ENCODE measurements at places on chromosomes 3 and 15.

DNA sequence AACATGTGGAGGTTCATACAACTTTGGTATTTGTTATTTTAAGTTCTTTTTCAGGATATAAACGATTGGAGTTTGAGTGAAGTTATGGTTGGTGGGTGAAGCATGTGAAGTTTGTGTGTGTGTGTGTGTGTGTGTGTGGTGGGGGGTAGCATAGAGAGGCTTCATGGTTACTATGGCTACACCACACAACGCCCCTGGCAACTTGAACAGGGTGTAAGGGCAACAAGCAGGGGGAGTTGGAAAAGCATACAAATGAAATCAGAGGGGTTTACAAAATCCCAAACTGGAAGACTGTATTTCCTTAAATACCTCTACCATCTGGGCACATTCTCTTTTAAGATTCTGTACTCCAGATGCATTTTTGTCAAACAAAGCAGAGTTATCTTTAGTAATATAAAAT is 207.5 kb downstream of the SV2B start:
- H3K4me3 ChIP-seq, result no peak overlapping the region
- peaks cover 1% of the 10 kb centered on the region for H3K4me1 ChIP-seq

DNA sequence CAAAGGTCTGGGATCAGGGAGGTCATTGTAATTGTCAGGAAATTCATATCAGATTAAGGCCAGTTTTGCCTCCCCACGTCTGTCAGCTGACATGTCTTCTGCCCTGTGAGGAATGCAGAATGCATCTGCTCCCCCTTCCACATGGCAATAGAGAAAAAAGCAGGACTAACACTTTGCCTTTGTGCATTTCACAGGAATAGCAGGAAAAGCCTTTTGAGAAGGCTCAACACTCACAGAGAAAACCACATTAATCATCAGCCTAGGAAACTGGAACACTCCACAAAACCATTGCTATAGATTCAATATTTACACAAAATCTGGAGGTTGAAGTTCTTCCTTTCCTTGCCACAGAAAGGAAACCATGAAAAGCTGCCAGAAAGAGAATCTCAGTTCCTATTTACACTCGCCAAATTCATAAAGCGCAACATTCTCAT is 165.2 kb upstream of the HES1 start:
- DNase-seq, result no peak
- peaks cover 47% of the 10 kb centered on the region for H3K4me1 ChIP-seq
- peak overlapping the region; percentile 45 for H3K27ac ChIP-seq
- H3K4me3 ChIP-seq, result no peak overlapping the region
- peaks cover 5% of the 10 kb centered on the region for H3K27me3 ChIP-seq
- H3K36me3 ChIP-seq, result no peaks in the 10 kb centered on the region

DNA sequence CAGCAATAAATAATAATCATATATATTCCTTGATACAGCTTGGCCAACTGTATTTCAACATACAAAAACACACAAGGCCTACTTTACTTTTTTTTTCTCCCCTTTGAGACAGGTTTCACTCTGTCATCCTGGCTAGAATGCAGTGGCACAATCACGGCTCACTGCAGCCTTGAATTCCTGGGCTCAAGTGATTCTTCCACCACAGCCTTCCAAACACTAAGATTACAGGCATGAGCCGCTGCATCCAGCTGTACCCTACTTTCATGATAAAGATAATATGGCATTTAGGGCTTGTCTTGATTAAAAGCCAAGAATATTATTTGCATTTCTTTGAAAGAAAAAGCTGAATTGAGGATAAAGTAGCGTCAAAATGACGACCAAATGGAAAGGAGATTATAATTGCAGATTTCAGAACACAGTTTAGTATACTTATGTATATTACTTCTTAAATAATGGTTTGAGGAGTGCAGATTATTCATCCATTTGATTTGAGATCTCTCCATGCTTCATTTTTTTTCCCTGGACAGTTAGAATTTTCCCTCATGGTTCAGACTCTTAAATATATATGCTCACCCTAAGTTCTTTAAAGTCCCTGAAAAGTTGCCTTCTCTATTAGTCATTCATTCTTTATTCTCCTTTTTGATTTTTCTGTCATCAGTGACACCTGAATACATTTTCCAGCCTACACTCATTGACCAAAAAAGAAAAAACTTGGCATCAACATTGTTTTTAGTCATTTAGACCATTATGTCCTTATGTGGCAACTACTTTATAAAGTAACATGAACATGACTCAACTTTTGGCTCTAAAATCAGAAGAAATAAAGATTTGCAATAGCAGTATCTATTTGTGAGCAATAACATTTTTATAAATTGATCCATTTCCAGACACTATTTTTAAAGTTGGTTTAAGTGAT is 48.5 kb upstream of the MLF1 start:
- no peaks in the 10 kb centered on the region for H3K27me3 ChIP-seq
- no peak overlapping the region for H3K4me3 ChIP-seq
- no peaks in the 10 kb centered on the region for H3K4me1 ChIP-seq
- no peak for DNase-seq

DNA sequence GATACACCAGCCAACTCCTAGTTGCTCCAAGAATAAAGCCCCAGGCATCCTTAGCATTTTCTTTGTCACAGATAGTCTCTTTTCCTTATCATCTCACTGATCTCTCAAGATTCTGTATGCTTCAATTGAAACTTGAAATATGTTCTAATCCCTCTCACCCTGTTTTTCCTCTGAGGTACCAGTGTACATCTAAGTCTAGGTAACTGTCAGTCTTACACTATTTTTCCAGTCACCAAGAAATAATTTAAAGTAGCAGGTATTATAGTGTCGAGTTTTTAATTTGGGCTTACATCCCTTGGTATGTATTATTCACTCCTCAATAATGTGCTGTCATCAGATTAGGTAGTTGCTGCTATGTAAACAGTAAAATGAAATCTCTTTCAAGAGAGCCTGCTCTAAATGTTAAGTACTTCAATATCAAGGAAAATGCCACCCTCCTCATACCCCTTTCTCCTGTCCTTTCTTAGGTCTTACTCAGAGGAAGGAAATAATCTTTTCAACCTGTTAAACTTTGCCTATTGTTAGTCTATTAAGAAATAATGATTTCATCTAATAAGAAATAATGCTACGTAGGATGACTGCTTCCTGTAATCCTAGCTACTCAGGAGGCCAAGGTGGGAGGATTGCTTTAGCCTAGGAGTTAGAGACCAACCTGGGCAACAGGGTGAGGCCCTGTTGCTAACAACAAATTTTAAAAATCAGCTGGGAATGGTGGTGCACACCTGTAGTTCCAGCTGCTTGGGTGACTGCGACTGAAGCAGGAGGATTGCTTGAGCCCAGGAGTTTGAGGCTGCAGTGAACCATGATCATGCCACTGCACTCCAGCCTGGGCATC is 39.8 kb downstream of the TSC22D2 start:
- DNase-seq, result no peak
- H3K4me3 ChIP-seq, result no peak overlapping the region
- peaks cover 5% of the 10 kb centered on the region for H3K36me3 ChIP-seq
- H3K27ac ChIP-seq, result no peak overlapping the region
- H3K27me3 ChIP-seq, result no peaks in the 10 kb centered on the region
- H3K4me1 ChIP-seq, result peaks cover 19% of the 10 kb centered on the region

DNA sequence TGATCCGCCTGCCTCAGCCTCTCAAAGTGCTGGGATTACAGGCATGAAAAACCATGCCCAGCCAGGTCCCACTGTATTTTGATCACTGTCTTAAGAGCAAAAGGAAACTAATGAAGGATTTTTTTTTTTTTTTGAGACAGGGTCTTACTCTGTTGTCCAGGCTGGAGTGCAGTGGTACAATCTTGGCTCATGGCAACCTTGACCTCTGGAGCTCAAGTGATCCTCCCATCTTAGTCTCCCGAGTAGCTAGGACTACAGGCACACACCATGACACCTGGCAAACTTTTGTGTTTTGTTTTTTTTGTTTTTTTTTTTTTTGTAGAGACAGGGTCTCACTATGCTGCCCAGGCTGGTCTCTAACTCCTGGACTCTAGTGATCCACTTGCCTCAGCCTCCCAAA is 6.4 kb downstream of the EMC3 start:
- H3K4me3 ChIP-seq, result no peak overlapping the region
- H3K27ac ChIP-seq, result no peak overlapping the region
- no peaks in the 10 kb centered on the region for H3K4me1 ChIP-seq
- H3K27me3 ChIP-seq, result no peaks in the 10 kb centered on the region
- DNase-seq, result no peak

DNA sequence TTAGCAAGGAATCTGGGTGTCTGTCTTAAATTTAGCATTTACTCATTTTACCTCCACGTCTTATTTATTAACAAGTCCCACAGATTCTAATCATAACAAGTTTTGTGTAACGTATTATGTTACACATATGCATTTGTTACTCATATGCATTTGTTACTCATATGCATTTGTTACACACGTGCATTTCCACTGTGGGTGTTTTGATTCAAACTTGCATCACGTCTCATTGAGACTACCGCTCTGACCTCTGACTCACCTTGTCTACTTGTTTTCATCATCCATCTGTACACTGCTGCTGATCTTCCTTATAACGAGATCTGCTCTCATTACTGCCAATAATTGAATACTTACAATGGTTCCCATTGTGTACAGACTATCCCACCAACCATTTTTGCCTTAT is 1141.4 kb downstream of the TBL1XR1 start:
- no peaks in the 10 kb centered on the region for H3K4me1 ChIP-seq
- no peak overlapping the region for H3K27ac ChIP-seq
- H3K27me3 ChIP-seq, result no peaks in the 10 kb centered on the region
- DNase-seq, result no peak
- no peak overlapping the region for H3K4me3 ChIP-seq

DNA sequence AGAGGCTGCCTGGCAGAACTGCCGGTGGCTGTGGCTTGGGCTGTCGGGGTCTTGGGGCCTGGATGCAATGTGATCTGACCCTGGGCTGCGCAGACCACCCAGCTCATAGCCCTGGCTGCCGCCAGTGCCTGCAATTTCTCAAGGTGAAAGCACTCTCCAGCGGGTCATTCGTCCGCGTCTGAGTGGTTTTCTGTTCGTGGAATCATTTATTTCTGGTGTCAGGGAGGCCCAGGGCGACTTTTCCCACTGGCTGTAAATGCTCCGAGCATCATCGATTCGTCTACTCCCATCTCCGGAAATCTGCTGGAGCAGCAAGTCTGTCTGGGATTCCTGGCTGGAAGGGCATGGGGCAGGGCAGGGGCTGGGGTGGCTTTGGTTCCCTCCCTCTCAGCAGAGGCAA is 40.6 kb upstream of the ADPGK start:
- H3K4me1 ChIP-seq, result no peaks in the 10 kb centered on the region
- H3K27ac ChIP-seq, result no peak overlapping the region
- H3K4me3 ChIP-seq, result no peak overlapping the region
- no peak for DNase-seq

DNA sequence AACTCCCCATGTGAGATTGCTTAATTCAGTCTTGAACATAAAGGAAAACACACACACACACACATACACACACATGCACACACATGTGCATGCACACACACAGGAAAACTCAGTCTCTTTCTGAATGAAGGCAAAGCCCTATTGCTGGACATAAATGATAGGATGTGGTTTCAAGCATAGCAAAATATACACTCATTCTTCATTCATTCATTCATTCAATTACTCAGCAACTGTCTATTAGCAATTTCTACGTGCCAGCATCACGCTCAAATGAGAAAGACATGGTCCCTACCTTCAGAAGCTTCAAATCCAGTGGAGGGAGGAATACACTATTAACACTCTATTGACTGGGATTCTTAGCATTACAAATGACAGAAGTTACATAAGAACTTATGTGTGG is 41.8 kb upstream of the UBE2E2 start:
- no peak overlapping the region for H3K27ac ChIP-seq
- no peaks in the 10 kb centered on the region for H3K27me3 ChIP-seq
- H3K36me3 ChIP-seq, result no peaks in the 10 kb centered on the region
- DNase-seq, result no peak

- DNase-seq, result no peak
- no peak overlapping the region for H3K4me3 ChIP-seq
- no peaks in the 10 kb centered on the region for H3K27me3 ChIP-seq
- peaks cover 8% of the 10 kb centered on the region for H3K36me3 ChIP-seq
- H3K4me1 ChIP-seq, result no peaks in the 10 kb centered on the region
These were observed 33.0 kb upstream of the SLC12A8 start for GRCh38 chr3:125245521-125245920.

- no peak overlapping the region for H3K27ac ChIP-seq
- DNase-seq, result no peak
- no peak overlapping the region for H3K4me3 ChIP-seq
- no peaks in the 10 kb centered on the region for H3K27me3 ChIP-seq
- peaks cover 3% of the 10 kb centered on the region for H3K36me3 ChIP-seq
These were observed 24.5 kb downstream of the MAP2K1 start for GRCh38 chr15:66411190-66411589.

DNA sequence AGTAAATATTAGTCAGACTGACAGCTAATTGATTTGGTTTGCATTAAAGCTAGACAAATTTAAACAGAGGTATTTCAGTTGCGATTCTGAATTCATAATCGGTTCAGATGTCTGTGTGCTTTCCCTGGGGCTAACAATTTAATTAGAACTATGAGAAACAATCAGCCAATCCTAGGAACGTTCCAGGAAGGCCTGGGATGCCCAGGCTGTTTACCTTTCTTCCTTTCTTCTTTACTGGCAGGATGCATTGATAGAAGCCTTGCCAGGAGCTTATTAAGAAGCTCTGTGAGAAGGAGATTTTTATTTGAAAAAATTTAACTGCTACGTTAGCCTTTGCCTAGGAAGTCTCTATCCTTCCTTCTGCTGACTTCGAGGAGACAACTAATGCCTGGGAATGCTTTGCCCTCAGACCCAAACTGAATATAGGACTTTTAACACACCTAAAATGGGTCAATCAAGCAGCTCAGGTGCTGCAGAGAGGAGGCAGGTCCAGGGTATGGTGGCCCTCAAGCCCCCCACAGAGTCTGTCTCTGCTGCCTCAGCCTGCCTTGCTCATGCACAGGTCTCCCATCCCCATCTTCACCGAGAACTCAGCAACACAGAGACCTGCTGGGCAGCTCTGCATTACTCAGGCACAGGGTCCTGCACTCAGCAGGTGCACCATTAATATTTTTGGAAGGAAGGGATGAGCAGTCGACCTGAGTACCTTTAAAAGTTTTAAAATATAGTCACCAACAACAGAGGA is 48.5 kb downstream of the PCSK6 start:
- no peak overlapping the region for H3K4me3 ChIP-seq
- peaks cover 20% of the 10 kb centered on the region for H3K4me1 ChIP-seq
- no peak for DNase-seq
- peaks cover 2% of the 10 kb centered on the region for H3K27me3 ChIP-seq
- no peaks in the 10 kb centered on the region for H3K36me3 ChIP-seq

DNA sequence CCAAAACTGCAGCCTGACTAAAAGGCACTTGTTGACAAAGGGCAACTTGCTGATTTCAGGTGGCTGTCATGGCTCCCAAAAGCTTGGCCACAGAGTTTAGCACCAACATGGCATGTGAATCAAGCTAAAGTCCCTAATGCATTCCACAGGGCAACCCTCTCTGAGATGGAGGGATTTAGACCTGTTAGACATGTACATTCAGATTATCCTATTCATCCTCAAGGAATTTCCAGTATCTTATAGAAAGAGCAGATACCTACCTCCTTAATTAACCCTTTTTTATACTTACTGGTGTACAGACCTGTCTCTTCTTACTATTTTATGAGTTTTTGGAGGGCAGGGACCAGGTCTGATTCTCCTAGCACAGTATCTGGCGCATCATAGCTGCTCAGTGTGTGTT is 31.3 kb downstream of the ACP3 start:
- H3K27me3 ChIP-seq, result no peaks in the 10 kb centered on the region
- no peak for DNase-seq
